Activated CD8-positive, alpha-beta T cell treated with anti-CD3 and anti-CD28 coated beads for 36 hours (primary cell): ENCODE measurements at places on chromosomes 3 and 15.
A peak's percentile ranks its signal among the peaks of the same experiment; 100 is the strongest.

GRCh38 chr3:45575386-45575923 lies 19.1 kb upstream of the LIMD1 start:
- H3K36me3 ChIP-seq, result no peaks in the 10 kb centered on the region
- no peak for DNase-seq
- no peak overlapping the region for H3K27ac ChIP-seq
- H3K4me3 ChIP-seq, result no peak overlapping the region
- H3K4me1 ChIP-seq, result no peaks in the 10 kb centered on the region
- H3K27me3 ChIP-seq, result no peaks in the 10 kb centered on the region

- no peak overlapping the region for H3K4me3 ChIP-seq
- peak overlapping the region; percentile 3 for H3K27ac ChIP-seq
- H3K36me3 ChIP-seq, result no peaks in the 10 kb centered on the region
- peak; percentile 9 for DNase-seq
- peaks cover 29% of the 10 kb centered on the region for H3K4me1 ChIP-seq
These were observed 5.3 kb downstream of the POU1F1 start for GRCh38 chr3:87270908-87271700.

GRCh38 chr3:144529566-144529965 lies 557.9 kb downstream of the DIPK2A start:
- peaks cover 3% of the 10 kb centered on the region for H3K27me3 ChIP-seq
- no peaks in the 10 kb centered on the region for H3K4me1 ChIP-seq
- H3K36me3 ChIP-seq, result no peaks in the 10 kb centered on the region
- no peak overlapping the region for H3K27ac ChIP-seq

DNA sequence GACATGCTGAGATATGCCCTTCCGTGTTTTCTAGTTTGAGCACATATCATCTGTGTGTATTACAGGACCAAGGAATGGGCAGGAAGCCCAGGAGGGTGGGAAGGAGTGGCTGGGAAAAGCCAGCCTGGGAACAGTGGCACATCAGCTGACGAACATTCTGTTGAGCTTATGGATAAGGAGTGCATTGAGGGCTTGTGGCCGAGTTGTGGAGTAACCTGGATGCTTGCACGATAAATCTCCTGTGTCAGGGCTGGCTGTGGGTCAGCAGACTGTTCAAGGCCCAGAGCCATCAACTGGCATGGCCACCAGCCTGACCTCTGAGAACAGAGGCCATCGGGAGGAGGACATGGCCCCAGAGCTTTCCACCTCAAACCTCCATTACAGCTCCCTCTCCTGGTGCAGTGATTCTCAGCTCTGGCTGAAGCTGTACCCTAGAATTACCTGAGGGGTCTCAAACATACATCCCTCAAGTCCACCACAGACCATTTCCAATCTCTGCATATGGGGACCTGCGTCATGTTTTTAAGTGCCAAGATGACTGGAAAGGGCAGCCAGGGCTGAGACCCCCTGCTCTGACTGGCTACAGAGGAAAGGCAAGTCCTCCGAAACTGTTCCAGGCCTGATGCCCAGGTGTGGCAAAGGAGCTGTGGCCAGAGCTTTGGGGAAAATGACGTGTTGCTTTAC lies 4.8 kb upstream of the VILL start:
- H3K27me3 ChIP-seq, result no peaks in the 10 kb centered on the region
- no peak overlapping the region for H3K4me3 ChIP-seq
- no peak overlapping the region for H3K27ac ChIP-seq
- H3K36me3 ChIP-seq, result no peaks in the 10 kb centered on the region
- DNase-seq, result no peak

- no peaks in the 10 kb centered on the region for H3K36me3 ChIP-seq
- no peak overlapping the region for H3K4me3 ChIP-seq
- H3K27ac ChIP-seq, result no peak overlapping the region
- no peak for DNase-seq
- H3K4me1 ChIP-seq, result no peaks in the 10 kb centered on the region
These were observed 355.9 kb downstream of the RSL24D1 start for GRCh38 chr15:54840621-54841398.

DNA sequence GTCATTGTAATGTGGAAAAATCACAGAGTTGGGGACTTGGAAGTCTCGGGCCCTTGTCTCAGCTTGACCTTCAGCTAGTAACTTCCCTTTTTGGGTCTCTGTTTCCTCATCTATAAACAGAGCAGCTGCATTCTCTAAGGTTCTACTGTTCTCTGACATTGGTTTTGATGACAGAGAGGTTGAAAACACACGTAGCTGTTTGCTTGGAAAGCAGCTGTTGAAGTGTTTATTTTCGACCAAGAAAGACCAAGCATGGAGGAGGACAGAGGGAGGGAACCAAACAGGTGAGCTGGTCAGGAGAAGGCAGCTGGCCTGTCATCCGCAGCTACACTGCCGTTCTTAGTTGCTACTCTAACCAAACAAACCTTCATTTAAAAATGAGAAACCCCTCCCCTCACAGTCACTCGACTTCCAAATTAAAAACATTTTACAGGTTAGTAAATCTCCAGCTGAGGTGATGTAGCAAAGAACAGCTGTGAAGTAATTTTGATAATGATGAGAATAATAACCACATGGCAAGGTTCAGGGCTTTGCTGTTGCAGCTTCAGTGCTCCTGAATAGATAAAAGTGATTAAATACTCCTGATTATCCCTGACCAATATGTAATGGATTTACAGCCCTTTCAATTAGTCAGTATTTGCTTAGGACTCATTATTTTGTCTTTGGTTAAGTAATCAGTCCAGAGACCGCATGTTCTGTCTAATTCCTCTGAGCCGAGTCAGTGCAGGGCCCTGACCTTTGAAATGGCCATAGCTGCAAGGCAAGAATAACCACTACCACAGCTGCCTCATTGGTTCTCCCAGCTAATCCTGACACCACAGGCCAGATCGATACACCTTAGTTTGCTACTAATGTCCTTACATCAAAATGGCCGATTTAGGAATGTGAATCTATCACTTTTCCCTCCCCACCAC lies 65.3 kb downstream of the MEIS2 start:
- H3K4me3 ChIP-seq, result no peak overlapping the region
- H3K4me1 ChIP-seq, result no peaks in the 10 kb centered on the region
- no peaks in the 10 kb centered on the region for H3K36me3 ChIP-seq

DNA sequence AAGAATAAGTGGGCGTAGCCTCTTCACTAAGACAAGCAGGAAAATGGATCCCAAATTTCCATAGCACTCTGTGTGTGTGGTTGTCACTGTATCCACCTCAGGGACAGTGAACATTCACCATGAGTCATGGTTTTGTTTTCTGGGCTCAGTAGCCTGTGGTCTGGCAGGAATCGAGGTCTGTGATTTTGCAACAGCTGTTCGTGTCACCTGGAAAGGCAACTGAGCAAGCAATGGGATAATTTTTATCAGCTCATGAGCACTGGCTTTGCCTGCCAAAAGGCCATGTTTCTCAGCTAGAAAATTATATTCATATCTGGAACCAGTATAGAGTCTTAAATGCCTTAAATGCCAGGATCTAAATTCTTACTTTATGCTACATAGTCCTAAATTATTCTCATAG lies 60.9 kb downstream of the STRIT1 start:
- DNase-seq, result no peak
- H3K4me3 ChIP-seq, result no peak overlapping the region
- H3K36me3 ChIP-seq, result no peaks in the 10 kb centered on the region
- H3K27ac ChIP-seq, result no peak overlapping the region
